Activated naive CD8-positive, alpha-beta T cell treated with anti-CD3 and anti-CD28 coated beads for 36 hours (primary cell): ENCODE measurements at places on chromosomes 7 and 10. TPM values are rescaled to one million over a fixed set of nuclear protein-coding genes. Genes with fewer than 3 reads are reported as not detected.

GRCh38 chr10:58641095-58641531 lies 128.4 kb downstream of the BICC1 start:
- H3K4me3 ChIP-seq: no peak overlapping the region
- DNase-seq: no peak
- H3K4me1 ChIP-seq: no peaks in the 10 kb centered on the region
- no peaks in the 10 kb centered on the region for H3K36me3 ChIP-seq
- H3K27me3 ChIP-seq: peaks cover 3% of the 10 kb centered on the region

DNA sequence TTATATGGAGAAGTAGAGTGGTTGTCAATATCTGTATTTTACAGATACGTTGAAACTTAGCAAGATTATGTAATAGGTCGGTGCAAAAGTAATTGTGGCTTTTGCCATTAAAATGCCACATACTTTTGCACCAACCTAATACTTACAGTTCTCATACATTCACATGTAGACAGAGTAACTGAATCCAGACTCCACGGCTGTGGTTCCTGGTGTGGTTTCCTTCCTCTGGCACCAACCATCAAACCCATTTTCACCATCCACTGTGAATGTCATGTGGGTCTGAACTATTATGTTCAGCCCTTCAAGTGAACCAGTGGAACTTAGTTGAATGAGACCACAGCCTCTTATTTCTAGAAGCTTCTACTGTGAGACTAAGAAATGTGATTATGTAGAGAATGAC lies 31.5 kb upstream of the SLIT1 start:
- peaks cover 22% of the 10 kb centered on the region for H3K4me1 ChIP-seq
- H3K36me3 ChIP-seq: peaks cover 9% of the 10 kb centered on the region
- H3K27me3 ChIP-seq: no peaks in the 10 kb centered on the region
- H3K27ac ChIP-seq: peak overlapping the region; percentile 85
- no peak overlapping the region for H3K4me3 ChIP-seq

GRCh38 chr7:93895859-93896600 lies 5.5 kb upstream of the TFPI2 start:
- H3K4me3 ChIP-seq: no peak overlapping the region
- peaks cover 50% of the 10 kb centered on the region for H3K27me3 ChIP-seq
- no peaks in the 10 kb centered on the region for H3K4me1 ChIP-seq
- no peak for DNase-seq

Gene RNF133
- not detected for total RNA-seq

Gene RAB11FIP2
- total RNA-seq: 8.5 TPM

DNA sequence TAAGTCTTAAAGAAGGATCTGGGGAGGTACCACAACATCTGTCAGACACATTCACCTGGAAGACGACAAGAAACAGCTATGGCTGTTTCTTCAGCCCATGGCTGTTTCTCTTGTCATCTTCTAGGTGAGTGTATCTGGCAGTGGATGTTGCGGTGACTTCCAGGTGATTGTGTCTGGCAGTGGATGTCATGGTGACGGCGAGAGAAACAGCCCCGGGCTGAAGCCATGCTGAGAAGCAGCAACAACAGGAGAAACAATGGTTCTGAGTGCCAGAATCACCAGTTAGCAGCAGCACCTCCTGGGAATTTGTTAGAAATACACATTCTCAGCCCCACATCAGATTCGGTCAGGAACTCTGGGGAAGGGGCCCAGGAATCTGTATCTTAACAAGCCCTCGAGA lies 68.6 kb upstream of the SYPL1 start:
- peaks cover 15% of the 10 kb centered on the region for H3K27me3 ChIP-seq
- H3K27ac ChIP-seq: no peak overlapping the region
- H3K36me3 ChIP-seq: no peaks in the 10 kb centered on the region
- no peak for DNase-seq

Gene ODAD2
- 0.56 TPM for total RNA-seq

DNA sequence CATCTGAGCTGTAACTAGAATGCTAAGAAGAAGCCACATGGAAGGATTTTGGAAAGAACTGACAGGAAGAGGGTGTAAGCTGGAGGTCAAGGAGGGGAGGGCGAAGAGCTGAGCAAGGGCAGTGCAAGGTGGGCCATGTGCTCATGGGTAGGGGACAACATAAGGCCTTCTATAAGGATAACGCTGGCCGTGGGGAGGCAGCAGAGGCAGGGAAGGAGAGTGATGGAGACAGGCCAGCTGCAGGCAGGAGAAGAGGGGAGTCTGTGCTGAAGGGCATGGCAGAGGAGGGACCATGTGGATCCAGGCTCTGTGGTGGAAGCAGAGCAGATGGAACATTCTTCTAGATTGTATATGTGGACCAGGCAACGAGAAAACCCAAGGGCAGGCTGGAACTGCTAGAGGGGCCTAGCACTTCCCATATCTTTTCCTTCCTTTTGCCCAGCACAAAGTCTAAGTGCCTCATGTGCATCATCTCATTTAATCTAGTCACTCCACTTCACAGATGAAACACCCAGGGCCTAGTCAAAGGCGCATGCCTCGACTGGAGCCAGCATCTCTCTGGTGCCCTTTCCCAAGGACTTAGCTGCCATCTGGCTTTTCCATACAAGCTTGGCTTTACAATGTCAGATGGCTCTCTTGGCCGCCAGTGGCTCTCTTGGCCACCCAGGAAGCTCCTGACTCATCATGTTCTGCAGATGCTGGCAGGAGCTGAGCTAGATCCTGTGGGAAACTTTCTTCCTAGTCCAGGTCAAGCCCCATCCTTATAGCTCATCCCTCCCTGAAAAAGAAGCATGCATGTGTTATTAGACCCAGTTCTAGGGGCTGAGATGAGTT lies 6.6 kb downstream of the LRRC18 start:
- H3K27me3 ChIP-seq: peaks cover 3% of the 10 kb centered on the region
- no peak overlapping the region for H3K4me3 ChIP-seq
- H3K4me1 ChIP-seq: no peaks in the 10 kb centered on the region

DNA sequence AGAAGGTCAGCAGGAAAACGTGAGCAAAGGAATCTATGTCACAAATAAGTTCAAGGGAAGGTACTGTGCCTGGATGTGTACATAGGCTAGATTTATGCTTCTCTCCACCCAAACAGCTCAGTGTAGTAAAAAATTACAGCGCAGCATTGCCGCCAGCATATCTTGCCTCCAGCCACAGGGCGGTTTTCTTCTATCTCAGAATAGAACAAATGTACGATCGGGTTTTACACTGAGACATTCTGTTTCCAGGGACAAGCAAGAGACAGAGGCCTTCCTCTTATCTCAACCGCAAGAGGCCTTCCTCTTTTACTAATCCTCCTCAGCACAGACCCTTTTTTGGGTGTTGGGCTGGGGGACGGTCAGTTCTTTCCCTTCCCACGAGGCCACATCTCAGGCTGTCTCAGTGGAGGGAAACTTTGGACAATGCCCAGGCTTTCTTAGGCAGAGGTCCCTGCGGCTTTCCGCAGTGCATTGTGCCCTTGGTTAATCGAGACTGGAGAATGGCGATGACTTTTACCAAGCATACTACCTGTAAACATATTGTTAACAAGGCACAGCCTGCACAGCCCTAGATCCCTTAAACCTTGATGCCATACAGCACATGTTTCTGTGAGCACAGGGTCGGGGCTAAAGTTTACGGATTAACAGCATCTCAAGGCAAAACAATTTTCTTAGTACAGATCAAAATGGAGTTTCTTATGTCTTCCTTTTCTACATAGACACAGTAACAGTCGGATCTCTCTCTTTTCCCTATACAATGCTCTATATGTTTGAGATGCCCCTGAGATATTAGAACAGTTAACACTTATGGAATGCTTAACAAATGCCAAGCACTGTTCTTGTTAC lies 11.6 kb upstream of the ABHD11 start:
- H3K27me3 ChIP-seq: peaks cover 4% of the 10 kb centered on the region
- H3K27ac ChIP-seq: no peak overlapping the region
- H3K36me3 ChIP-seq: no peaks in the 10 kb centered on the region
- H3K4me1 ChIP-seq: no peaks in the 10 kb centered on the region
- no peak for DNase-seq

DNA sequence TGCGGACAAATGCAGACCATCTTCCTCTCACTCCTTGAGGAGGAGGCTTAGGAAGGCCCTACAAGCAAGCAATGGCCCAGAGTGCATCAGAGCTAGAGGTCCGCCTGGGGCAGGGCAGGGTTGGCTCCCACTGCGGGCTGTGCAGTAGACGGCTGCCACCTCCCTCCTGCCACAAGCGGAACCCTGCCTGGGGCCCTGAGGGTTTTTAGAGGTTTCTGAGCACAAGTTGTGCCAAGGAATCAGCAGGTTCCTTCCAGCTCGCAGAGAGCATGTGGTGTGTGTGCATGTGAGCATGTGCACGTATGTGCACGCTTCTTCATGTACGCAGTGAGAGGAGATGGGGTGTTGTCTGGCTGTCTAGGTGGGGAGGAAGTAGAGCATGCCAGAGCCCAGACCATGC lies 25.9 kb upstream of the SMARCD3 start:
- H3K36me3 ChIP-seq: no peaks in the 10 kb centered on the region
- no peak for DNase-seq
- H3K4me1 ChIP-seq: peaks cover 25% of the 10 kb centered on the region
- H3K4me3 ChIP-seq: no peak overlapping the region
- no peak overlapping the region for H3K27ac ChIP-seq

Gene TEX36
- total RNA-seq: not detected

- peak overlapping the region; percentile 77 for H3K27ac ChIP-seq
- peaks cover 65% of the 10 kb centered on the region for H3K4me1 ChIP-seq
- H3K27me3 ChIP-seq: peaks cover 12% of the 10 kb centered on the region
- DNase-seq: peak; percentile 12
- H3K36me3 ChIP-seq: peaks cover 2% of the 10 kb centered on the region
Observed at GRCh38 chr7:22697876-22698606, 29.0 kb upstream of the IL6 start.

DNA sequence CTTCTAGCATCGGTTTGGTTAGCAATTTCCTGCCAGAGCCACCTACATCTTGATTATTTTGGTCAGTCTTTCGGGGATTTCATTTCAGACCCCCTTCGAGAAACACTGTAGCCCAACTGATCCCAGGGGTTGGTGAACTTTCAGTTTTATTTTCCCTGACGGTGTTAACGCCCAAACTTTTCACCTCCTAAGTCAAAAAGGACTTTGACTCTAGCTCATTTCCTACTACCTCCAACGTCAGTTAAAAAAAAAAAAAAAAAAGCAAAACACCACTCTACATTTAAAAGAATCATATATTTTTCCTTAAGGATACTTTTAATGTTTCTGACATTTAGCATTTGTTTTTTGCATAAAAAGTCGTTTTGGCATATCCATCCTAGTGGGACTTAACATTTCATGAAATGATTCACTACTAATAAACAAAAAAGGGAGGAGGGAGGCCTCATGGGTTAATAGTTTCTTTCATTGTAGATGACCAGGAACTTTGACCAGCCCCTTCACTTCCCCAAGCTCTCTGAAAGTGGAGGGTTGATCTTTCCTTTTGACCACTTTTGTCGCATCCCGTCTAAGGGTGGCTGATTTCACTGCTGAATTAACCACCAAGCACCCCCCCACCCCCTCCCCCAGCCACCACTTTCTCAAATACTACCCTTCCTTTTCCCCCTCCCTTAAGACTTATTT lies 764 bp upstream of the TCF7L2 start:
- H3K27me3 ChIP-seq: peaks cover 43% of the 10 kb centered on the region
- no peaks in the 10 kb centered on the region for H3K36me3 ChIP-seq
- peak overlapping the region; percentile 89 for H3K4me3 ChIP-seq
- no peak overlapping the region for H3K27ac ChIP-seq

Gene CCL26
- total RNA-seq: not detected

- peak overlapping the region; percentile 81 for H3K27ac ChIP-seq
- DNase-seq: no peak
- H3K36me3 ChIP-seq: peaks cover 33% of the 10 kb centered on the region
- peaks cover 3% of the 10 kb centered on the region for H3K27me3 ChIP-seq
Observed at GRCh38 chr7:135664046-135664589, 1.8 kb downstream of the STMP1 start.

Gene NACAD
- total RNA-seq: 0.50 TPM

DNA sequence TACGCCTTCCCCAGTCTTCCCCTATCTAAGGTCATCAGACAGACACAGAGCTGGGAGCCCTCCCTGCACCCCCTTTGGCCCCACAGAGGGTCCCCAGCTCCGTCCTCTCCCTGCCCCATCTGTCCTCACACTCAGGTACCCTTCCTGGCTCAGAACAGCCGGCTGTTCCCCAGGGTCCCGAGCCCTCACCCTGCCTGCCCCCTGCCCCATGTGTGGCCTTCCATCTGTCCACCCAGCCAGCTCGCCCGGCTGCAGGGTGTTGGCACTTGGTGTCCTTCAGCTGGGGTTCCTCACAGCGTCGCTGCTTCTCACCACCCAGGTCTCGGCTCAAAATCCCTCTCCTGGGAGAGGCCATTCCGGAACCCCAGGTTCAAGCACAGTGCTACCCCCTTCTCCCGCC lies 28.9 kb upstream of the ELFN1 start:
- no peaks in the 10 kb centered on the region for H3K4me1 ChIP-seq
- no peak overlapping the region for H3K4me3 ChIP-seq
- H3K27me3 ChIP-seq: peaks cover 12% of the 10 kb centered on the region
- H3K27ac ChIP-seq: no peak overlapping the region

Gene CALCR
- total RNA-seq: not detected

GRCh38 chr7:116802746-116803152 lies 59.6 kb upstream of the CAPZA2 start:
- peaks cover 2% of the 10 kb centered on the region for H3K4me1 ChIP-seq
- no peak for DNase-seq

DNA sequence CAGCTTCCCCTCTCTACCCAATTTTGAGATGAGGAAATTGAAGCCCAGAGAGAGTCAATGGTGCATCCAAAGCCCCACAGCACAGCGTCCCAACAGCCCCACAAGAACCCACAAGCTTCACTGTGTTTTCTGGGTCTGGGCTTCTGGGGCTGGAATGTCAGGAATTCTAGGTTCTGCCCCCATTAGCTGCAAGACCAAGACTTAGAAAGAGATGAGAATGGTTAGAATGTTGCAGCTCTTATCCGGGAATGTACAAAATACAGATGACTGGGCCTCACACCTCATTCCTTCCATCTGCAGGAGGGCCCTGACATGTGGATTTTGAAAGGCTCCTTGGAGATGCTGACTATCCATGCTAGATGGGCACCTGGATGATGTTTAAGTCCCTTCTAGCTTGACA lies 6.0 kb upstream of the SGPL1 start:
- H3K27me3 ChIP-seq: no peaks in the 10 kb centered on the region
- peaks cover 3% of the 10 kb centered on the region for H3K4me1 ChIP-seq
- no peak overlapping the region for H3K27ac ChIP-seq
- no peaks in the 10 kb centered on the region for H3K36me3 ChIP-seq
- no peak overlapping the region for H3K4me3 ChIP-seq

DNA sequence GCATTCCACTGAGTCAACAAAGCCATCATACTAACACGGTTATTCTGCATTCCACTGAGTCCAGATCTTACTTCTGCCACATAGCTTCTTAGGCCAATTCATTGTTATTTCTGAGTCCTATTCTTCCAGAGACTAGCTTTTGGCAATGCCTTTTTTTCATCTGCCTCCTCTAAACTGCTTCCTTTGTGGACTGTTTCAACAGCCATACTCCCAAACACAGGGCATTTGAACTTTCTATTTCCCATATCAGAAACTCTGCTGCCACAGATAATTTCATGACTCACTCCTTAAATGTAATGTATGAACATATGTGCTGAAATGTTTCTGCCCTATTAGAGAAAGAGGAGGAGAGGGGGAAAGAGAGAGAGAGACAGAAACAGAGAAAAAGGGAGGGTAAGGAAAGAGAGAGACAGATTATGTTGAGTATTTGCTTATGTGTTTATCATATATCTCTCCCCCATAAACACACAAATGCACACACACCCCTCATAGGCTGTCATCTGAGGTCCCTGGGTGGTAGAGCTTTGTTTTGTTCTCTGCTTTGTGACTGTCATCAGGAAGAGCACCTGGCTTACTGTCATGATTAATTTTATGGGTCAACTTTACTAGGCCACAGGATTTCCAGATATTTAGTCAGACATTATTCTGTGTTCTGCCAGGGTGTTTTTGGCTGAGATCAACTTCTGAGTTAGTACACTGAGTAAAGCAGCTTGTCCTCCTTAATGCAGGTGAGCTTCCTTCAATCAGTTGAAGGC lies 308.0 kb upstream of the KCND2 start:
- no peak for DNase-seq
- H3K27ac ChIP-seq: no peak overlapping the region
- H3K4me1 ChIP-seq: no peaks in the 10 kb centered on the region
- H3K36me3 ChIP-seq: no peaks in the 10 kb centered on the region
- no peak overlapping the region for H3K4me3 ChIP-seq
